ENCODE measurements at places on chromosomes 1 and 21.
A peak's percentile ranks its signal among the peaks of the same experiment; 100 is the strongest.

GRCh38 chr1:109466452-109467300 lies at the start of gene SYPL2:
Gene SYPL2 (plus strand): TSS chr1:109466546. CDS start chr1:109466844, 298 bp downstream.
- DNase-seq: peak; percentile 19

- DNase-seq: no peak
Observed at GRCh38 chr1:67723126-67723525, 38.1 kb downstream of the GADD45A start.

- DNase-seq: no peak
Observed at GRCh38 chr1:163570071-163570470, 248.3 kb downstream of the NUF2 start.

- DNase-seq: no peak
Observed at GRCh38 chr1:32989160-32990050, 24.8 kb upstream of the RNF19B start.

DNA sequence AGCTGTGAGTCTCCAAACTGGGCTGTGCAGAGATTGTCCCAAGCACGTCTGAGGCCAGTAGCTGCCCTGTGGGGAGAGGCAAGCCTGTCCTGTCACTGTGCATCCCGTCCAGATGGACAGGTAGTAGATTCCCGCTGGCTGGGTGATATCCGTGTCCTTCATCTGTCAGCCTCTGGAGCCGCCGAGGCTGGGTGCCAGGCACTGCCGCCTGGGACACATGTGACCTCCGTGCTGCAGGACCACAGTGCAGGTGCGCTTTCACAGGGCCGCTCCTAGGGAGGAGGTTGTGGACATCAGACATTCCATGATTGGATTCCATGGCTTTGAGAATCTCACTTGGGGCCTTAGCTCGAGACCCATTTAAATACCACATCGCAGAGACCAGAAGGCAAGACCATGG lies 4.7 kb downstream of the PDXK start:
- DNase-seq: no peak

DNA sequence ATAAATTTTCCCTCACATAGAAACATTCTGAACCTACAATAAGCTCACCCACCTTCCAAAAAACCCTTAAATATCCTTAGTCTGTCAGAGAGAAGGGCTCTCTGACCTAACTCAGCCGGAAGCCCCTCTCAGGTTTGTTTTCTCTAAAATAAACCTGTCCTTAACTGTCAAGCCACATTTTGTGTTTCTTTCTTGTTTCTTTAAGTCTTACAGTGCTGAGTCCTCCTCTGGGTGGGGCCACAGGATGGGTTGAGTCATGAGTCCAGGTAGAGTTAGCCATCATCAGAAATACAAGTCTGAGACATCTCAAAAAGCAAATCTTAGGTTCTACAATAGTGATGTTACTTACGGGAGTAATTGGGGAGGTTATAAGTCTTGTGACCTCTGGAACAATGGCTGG lies 26.4 kb upstream of the SLC2A5 start:
- DNase-seq: no peak

DNA sequence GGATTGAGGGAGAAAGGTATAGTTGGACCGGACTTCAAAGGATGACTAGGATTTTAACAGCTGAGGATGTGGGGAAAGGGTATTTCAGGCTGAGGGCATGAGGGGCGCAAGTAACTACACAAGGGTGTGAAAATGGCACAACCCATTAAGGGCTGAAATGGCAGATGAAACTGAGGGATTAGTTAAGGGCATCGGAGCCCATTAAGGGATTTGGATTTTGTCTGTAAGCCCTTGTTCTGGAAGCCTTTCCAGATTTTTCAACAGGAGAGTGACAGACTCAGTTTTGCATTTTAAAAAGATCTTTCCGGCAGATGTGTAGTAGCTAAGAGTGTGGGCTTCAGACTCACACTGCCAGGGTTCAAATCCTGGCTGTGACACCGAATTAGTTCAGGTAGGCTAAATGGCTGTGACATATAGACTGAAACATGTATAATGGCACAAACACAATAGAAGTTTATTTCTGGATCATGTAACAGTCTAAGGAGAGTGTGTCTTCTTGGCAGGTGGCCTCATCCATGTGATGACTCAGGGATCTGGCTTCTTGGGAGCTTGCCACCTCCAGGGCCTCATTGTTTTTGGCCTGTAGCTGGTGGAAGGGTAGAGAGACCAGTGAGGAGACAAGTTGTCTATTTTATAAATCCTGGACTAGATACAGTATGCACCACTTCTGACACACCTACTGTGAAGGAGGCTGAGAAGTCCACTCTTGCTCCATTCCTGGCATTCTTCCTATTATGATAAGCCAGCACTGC lies 49.6 kb downstream of the UBE2T start:
- DNase-seq: no peak

GRCh38 chr1:39142401-39143060 lies 62.0 kb upstream of the MACF1 start:
- no peak for DNase-seq

DNA sequence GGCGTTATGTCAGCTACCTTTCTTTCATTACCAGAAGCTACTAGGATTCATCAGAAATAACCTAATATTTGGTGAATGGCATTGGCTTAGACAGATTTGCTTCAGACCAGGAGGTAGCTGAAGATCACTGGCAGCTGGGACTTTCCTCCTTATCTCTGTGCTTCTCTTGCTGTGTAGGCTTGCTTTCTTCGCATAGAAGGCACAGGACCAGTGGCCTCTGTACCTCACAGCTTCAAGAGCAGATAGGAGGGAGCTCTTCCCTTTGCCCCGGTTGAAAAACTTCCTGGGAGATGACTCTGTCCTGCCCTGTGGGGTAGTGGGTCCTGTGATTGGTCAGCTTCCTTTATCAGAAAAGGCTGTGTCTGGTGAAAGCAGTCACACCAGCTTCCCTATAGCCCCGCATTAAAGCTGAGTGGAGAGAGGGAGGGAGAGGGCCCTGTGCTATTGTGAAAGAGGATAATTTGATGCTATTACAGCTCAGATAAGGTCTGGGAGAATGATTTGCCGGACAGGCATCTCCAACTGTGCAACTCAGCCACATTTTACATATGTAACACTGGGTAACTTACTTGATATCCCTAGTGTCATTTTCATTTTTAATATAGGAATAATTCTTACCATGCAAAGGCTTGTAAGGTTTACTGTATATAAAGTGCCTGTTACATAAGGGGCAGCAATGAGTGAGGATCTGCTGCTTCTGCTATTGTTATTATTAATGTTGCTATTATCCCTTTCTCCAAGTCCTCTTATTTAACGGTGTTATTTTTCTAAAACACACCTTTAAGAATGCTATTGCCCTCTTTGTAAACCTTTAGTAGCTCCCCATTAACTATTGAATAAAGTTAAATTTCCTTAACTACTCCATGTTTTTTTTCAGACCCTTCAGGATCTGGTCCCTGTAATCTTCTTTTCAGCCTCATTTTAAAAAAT lies 31.6 kb downstream of the OSBPL9 start:
- DNase-seq: no peak

- no peak for DNase-seq
Observed at GRCh38 chr1:6257541-6258069, 3.3 kb downstream of the GPR153 start.

All from stimulated activated CD4-positive, alpha-beta T cell treated with anti-CD3 and anti-CD28 coated beads, Interleukin-1b, Interleukin-23, amount 100 ng/mL, for 4 hours (primary cell).